COLO829 (cell line): ENCODE measurements at places on chromosomes 4 and X.

GRCh38 chr4:80454040-80454439, 118.5 kb downstream of the CFAP299 start:
- DNase-seq: no peak

GRCh38 chr4:177841258-177841657, 399.0 kb upstream of the AGA start:
- no peak for DNase-seq

DNA sequence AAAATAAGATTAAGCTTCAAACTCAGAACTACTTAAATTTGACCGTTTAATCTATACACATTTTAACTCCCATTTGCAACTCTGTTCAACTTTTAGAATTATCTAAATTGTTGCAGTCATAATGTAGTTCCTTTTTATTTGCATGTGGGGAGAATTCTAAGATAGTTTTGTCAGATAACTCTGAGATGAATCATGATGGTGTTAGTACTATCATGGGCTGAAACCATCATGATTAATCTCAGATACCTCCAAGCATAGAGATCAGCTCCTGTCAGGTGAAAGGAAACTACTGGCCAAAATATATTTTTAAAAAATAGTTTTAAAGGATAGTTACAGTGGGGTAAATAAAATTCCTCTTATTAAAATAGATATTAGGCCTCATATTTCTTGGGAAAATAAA, 39.0 kb downstream of the FBXO8 start:
- no peak for DNase-seq

- no peak for DNase-seq
Observed at GRCh38 chrX:153441296-153441695, 4.6 kb downstream of the TREX2 start.

DNA sequence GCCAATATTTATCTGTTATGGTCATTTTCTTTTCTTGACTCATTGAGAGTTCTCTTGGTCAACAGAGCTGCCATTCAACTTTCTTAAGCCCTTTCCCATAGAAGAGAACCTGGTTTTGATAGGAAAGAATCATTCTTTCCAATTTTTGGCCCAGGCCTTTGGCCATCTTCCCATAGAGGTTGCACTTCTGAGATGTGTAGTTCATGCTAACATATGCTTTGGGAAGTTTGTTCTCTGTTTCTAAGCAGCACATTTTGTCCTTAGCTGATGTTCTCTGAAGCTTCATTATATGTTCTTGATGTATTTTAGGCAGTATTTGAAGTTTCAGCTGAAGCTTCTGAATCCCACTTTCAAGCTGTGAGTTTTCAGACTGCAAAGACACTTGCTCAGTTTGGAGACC, 161.1 kb downstream of the VEGFC start:
- no peak for DNase-seq

- no peak for DNase-seq
Observed at GRCh38 chrX:138872537-138872936, 161.0 kb upstream of the FGF13 start.

DNA sequence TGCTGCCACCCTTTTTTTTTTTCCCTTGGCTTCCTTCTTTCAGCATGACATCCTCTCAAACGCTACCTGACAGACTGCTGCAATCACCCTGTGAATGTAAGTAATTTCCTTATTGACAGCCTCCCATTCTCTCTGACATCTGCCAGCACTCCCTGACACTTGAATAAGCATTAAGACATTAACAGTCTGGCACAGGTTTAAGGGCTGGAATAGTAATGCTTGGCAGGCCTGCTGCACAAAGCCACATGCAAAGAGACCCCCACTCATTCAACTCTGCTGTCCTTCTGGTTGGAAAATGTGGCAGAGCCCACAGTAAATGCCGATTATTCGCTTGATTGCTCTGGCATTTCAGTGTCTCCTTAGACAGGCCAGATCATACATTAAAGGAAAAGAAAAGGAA, 28.1 kb upstream of the RASGEF1B start:
- DNase-seq: no peak

- DNase-seq: no peak
Observed at GRCh38 chr4:6986072-6986780, 56.9 kb upstream of the TADA2B start.

DNA sequence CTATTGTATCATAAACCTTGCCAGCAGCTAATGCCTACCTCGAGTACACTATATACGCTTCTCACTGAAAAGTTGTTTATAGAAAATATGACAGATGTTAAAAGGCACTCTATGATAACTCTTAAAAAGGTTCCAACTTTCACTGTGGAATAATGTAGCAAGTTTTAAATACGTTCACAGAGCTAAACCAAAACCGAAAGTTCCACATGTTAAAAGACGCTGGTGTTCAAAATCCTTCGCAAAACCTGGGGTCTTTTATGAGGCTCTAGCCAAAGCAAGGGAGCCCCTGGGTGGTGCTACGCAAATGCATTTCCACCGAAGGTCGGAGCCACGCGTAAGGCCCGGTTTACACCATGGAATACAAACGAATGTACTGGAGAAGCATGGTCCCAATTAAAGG, 103.7 kb upstream of the TENM3 start:
- no peak for DNase-seq

GRCh38 chr4:40197879-40198689, 1.3 kb downstream of the RHOH start:
- DNase-seq: no peak

GRCh38 chrX:16712548-16713155, at the start of gene CTPS2:
CTPS2 (minus strand) TSS chrX:16712669; CDS start chrX:16702902, 9,767 bp downstream.
- DNase-seq: peak; percentile 46

GRCh38 chrX:28756647-28757046, 169.4 kb downstream of the IL1RAPL1 start:
- no peak for DNase-seq

DNA sequence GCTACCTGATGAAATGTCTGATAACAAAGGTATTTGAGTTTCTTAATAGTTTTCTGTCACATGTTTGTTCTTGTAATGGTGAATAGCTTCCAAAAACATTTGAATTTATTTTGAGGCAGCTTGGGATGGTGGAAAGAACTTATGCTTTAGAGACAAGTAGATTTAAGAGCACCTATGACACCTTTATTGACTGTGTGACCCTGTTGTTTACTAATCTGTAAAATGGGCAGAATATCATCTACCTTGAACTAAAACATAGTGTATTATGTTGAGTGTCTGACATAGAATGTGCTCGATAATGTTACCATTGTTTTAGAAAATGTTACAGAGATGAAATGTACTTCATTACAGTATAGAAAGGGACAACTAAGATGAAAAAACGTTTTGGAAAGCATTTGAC, 24.9 kb downstream of the STAG2 start:
- DNase-seq: no peak

DNA sequence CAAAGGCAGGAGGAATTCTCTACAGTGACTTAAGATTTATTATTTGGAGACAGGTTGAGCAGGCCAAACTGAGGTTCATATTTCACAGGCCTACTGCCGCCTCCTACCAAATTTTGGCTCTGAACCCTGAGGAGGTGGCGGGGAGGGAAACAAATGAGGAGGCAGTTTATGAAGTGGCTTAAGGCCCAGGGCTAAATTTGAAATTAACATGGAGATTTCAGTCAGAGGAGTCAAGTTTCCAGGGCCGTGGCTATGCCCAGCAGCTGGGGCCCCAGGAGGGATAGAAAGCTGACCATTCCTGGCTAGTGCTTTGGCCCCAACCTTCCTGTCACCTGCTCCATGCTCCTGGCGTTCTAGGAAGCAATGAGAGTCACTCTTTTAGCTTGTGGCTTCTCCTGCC, 73.4 kb upstream of the ARHGAP36 start:
- no peak for DNase-seq

GRCh38 chr4:100738196-100739165, 220.7 kb upstream of the EMCN start:
- DNase-seq: peak; percentile 13

DNA sequence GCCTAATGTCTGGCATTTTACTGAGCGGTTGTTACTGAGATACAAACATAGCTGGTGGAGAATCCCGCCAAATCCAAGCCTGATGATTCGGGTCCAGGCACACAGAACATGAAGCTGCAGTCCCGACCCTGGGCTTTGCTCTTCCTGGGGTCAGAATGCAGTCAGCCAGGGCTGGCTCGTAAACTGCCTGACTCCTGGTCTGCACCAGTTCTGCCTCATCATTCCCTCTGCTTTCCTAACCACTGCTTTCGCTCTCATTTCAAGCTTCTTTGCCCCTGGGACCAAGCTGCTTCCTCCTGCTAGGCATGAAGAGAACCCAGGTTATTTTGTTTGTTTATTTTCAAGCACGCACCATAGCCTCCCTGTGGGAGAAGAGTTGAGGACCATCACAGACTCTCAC, 39.3 kb downstream of the GATB start:
- no peak for DNase-seq

DNA sequence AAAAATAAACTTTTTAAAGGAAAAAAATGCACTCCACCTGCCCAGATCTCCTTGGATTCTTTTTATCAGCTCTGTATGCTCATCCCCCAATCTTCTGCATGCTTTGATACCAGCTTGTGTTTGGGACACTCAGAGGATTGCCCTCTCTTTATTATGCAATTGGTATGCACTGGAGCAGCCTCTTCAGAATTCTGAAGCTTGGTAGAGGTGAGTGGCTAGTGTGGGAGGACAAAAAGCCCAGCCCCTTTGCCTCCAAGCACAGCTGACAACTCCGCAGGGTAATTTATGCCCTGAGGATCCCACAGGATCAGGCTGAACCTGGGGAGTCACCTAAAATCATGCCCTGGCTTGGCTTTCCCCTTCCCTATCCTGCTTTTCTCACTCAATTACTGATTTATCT, 16.7 kb downstream of the IL21 start:
- DNase-seq: no peak

GRCh38 chrX:140163371-140164159, 198.2 kb upstream of the CXorf66 start:
- no peak for DNase-seq

- peak; percentile 14 for DNase-seq
Observed at GRCh38 chr4:187390646-187391045, 604.9 kb upstream of the ZFP42 start.

- no peak for DNase-seq
Observed at GRCh38 chrX:97215186-97215585, 331.5 kb downstream of the RPA4 start.

DNA sequence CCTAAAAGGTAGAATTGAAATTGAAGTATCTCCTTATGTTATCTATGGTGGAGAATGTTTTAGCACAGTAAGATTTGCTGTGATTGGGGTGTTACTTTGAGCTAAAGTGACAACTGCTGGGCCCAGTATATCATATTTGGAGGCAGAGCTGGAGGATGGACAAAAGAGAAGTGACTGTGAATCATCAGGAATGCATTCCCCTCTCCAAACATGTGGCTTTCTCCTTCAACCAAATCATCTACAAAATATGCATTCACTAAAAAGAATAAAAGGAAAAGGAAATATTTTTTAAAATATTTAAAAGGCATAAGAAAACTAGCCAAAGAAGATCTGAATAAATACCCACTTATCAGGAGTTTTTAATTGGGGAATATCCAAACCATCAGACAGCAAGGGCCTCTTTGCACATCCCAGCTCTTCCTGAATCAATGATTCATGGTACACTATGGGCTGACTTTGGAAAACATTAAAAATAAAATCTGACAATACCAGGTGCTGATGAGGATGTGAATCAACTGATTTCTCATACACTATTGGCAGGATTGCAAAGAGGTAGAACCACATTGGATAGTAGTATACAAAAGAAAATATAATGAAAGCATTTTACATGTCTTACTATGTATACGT, 671.7 kb upstream of the NR3C2 start:
- peak; percentile 39 for DNase-seq

DNA sequence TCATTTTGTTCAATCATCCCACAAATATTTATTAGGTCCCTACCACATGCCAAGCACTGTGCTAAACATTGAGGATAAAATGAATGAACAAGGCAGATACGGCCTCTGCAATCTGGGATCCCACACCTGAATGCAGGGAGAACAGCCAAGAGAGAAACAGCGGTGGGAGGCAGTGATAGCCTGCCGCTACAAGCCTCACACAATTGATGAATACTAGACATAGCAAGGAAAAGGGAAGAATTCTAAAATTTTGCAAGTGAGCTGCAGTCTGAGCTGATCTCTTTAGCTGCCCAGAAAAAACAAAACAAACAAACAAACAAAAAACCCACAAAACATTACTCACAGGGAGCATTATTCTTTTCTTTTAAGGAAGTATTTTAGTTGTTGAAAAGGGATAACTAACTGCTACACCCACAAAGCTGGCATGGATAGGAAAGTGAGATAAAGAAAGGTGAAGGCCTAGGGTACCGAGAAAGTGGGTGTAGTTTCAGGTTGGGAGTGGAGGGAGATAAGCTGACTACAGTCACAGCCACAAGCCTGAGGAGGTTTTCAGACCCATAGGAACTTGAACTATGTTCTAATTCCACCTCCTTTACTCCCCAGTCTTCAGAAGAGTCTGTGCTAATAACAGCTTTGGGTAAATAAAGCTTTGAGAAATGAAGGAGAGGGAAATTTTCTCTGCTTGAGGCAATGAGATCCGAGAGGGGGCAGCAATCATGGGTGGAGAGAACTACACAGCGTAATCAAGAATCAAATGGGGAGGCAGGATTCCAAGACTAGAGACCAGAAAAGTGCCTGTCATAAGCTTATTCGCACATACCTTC, 85.4 kb downstream of the SH3RF1 start:
- no peak for DNase-seq

- DNase-seq: no peak
Observed at GRCh38 chrX:154378059-154378798, 866 bp upstream of the EMD start.

DNA sequence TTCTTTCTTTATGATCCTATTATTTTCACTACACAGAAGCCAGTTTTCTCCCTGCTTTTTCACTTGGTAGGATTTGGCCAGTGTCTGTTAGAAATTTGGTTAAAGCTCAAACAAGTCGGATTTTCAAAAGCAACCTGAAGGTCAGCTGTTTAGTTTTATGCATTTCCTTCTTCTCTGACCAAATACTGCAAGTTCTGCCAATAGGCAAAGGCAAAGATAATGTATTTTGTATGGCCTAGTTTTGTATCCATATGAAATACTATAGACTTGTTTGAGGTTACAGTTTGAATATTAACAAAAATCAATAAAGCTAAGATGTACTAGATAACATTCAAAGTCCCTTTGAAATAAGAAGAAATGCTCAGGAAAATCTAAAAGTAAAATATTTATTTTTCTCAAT, 439.4 kb downstream of the TRIML1 start:
- DNase-seq: no peak

DNA sequence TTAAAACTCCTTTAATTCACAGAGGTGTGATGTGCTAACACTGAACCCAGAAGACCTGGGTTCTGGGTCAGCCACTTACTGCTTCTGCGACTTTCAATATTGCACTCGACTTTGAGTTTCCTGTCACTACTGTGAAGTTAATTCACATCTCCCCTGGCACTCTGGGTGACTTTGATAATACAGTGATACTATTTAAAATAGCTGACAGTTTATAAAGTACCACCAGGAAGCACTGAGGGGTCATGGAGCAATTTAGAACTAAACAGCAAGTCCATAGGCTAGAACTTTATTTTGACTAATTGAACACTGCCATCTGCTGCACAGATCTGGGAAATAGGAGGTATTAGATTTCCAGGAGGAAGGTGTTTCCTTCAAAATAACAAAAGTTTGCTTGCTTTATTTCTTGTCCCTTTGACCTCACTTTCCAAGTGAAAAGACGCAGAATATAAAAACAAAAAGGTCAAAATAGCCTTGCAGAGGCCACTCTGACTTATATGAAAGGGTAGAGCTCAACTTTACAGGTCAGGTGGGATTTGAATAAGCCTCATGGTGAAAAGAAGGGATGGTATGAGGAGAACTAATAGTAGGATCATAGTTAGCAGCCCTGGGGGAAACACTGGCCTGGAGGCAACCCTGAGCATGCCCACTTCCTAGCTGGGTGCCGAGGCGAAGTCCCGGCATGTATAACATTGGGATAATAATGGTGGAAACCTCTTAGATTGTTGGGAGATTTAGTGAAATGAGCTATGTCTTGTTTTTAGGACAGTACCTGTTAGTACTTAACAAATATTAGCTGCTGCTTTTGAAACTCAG, 53.4 kb downstream of the ZNF518B start:
- DNase-seq: peak; percentile 31
